ENCODE measurements at places on chromosomes 1 and 21.
A peak's percentile ranks its signal among the peaks of the same experiment; 100 is the strongest.

- DNase-seq: no peak
These were observed 61.8 kb upstream of the LAMC2 start for GRCh38 chr1:183124259-183124658.

GRCh38 chr1:4273747-4274146, 373.7 kb upstream of the C1orf174 start:
- no peak for DNase-seq

- no peak for DNase-seq
These were observed 129.9 kb downstream of the DSCAM start for GRCh38 chr21:40717028-40717427.

GRCh38 chr1:67889953-67890567, 56.8 kb upstream of the GNG12 start:
- peak; percentile 79 for DNase-seq

- no peak for DNase-seq
These were observed 573.3 kb downstream of the PTPRU start for GRCh38 chr1:29809446-29810120.

GRCh38 chr1:241593186-241593585, 47.0 kb downstream of the CHML start:
- no peak for DNase-seq

DNA sequence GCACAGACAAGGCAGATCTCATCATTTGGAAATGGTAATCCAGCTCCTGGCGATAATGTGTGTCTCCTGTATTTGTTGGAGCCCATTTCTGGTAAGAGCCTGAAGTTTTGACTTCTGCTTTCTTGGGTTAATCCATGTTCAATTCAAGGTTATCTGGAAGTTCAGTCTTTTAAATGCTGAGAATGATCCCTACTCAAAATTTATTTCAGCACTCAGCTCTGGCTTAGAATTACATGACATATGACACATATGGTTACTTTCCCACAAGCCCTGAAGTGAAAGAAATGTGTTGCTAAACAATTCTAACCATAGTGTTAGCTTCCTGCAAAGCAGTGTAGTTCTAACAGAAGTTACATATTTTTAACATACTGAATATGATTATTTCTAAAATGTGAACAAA, 2.7 kb downstream of the PTGFR start:
- DNase-seq: no peak

DNA sequence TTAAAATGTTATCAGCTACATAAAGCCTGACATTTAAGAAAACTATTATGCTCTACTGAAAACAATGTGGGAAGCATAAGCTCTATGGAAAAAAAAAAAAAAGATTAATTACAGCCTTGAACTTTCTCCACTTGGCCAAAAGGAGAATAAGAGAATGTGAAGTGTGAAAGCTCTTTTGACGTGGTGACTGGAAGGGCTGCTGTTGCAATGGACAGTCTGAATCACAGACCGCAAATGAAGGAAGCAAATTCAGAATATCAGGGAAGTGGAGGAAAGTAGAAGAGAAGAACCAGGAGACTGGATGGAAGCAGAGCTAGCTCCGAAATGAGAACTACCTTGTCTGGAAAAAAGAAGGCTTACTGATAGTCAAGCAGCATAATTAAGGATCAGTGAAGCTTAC, 106.8 kb downstream of the AK5 start:
- no peak for DNase-seq

- DNase-seq: peak; percentile 62
These were observed 351.3 kb upstream of the SGIP1 start for GRCh38 chr1:66182551-66183178.

- no peak for DNase-seq
These were observed 10.5 kb downstream of the TENT5C start for GRCh38 chr1:117616356-117616755.

DNA sequence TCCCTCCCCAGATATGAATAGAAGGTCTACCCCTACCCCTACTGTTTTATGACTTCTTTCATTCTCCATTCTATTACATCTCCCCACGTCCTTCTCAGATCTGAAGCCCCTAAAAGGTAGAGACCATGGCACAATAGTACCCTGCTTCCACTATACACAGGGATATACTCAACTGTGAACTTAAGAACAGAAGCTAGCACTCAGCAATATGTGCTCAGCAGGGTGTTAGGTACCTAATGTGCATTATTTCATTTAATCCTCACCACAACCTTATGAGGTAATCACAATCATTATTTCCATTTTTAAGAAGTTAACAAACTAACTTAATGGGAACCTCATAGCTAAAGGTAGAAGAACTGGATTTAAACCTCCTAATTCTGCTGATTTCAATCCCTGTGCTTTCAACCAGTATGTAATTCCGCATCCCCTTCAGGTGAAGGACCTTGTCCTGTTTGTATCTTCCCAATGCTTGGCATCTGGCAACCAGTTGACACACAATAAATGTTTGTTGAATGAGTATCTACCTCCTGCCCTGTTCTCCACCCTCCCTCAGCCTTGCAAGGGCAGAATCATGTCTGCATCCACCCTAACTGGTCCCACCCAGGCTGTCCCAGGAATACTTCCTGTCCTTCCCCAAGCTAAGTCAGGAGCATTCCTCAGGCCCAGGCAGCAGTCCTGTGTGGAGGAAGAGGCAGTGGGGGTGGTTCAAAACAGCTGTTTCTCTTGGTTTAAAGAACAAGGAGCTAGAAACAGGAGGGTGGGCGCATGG, 6.5 kb downstream of the DENND2D start:
- no peak for DNase-seq

GRCh38 chr1:108679586-108680213, 12.4 kb upstream of the PRPF38B start:
- DNase-seq: no peak
